ENCODE measurements at places on chromosomes 5 and 9. TPM values are rescaled to one million over a fixed set of nuclear protein-coding genes. Genes with fewer than 3 reads are reported as not detected.

- H3K4me3 ChIP-seq, result no peak overlapping the region
- no peaks in the 10 kb centered on the region for H3K27me3 ChIP-seq
- no peaks in the 10 kb centered on the region for H3K4me1 ChIP-seq
Observed at GRCh38 chr5:115372146-115372545, 75.7 kb upstream of the CCDC112 start.

DNA sequence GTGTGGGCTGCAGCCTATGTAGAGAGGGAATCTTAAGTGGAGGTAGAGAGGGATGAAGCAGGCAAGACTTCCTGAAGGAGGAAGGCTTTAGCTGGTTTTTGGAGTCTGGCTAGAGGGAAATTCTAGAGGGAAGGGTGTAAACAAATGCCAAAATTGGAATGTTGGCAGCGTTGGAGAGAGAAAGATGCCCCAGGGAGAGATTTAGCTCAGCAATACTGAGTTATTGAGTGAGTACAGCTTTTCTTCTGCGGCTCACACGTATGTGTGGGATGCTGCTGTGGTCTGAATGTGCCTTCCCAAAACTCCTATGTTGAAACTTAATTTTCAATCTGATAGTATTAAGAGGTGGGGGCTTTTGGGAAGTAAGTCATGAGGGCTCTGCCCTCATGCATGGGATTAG is 24.5 kb upstream of the GLRA1 start:
- H3K4me1 ChIP-seq, result no peaks in the 10 kb centered on the region
- H3K4me3 ChIP-seq, result no peak overlapping the region
- no peak overlapping the region for H3K27ac ChIP-seq
- H3K36me3 ChIP-seq, result no peaks in the 10 kb centered on the region
- no peak for DNase-seq

Gene GLDC
- 0.60 TPM for total RNA-seq

GRCh38 chr9:11457825-11458790 is 845.3 kb upstream of the PTPRD start:
- H3K27me3 ChIP-seq, result no peaks in the 10 kb centered on the region
- DNase-seq, result no peak
- no peaks in the 10 kb centered on the region for H3K36me3 ChIP-seq
- no peak overlapping the region for H3K4me3 ChIP-seq
- H3K27ac ChIP-seq, result no peak overlapping the region
- H3K4me1 ChIP-seq, result no peaks in the 10 kb centered on the region

Gene GMCL2
- not detected for total RNA-seq

Gene PCDHGA10
- 5.6 TPM for total RNA-seq

DNA sequence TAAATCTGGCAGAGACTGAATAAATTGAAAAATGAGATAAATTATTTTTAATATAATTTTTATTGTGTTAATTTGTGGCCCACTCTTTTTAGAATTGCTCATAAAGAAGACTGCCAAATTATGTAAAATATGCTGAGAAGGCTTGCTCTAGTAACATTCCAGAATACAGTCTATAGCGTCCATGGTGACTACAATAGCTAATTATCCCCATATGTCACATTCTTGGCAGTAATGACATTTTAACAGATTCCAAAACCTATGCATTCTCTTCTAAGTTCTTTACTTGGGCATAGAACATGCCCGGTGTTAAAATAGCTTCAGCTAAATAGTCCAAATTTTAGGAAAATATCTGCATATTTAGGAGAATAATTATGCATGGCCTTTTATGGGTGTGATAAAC is 697.0 kb upstream of the SEMA6A start:
- H3K4me3 ChIP-seq, result no peak overlapping the region
- H3K36me3 ChIP-seq, result no peaks in the 10 kb centered on the region
- no peaks in the 10 kb centered on the region for H3K27me3 ChIP-seq

Gene SLC6A19
- 0.50 TPM for total RNA-seq

DNA sequence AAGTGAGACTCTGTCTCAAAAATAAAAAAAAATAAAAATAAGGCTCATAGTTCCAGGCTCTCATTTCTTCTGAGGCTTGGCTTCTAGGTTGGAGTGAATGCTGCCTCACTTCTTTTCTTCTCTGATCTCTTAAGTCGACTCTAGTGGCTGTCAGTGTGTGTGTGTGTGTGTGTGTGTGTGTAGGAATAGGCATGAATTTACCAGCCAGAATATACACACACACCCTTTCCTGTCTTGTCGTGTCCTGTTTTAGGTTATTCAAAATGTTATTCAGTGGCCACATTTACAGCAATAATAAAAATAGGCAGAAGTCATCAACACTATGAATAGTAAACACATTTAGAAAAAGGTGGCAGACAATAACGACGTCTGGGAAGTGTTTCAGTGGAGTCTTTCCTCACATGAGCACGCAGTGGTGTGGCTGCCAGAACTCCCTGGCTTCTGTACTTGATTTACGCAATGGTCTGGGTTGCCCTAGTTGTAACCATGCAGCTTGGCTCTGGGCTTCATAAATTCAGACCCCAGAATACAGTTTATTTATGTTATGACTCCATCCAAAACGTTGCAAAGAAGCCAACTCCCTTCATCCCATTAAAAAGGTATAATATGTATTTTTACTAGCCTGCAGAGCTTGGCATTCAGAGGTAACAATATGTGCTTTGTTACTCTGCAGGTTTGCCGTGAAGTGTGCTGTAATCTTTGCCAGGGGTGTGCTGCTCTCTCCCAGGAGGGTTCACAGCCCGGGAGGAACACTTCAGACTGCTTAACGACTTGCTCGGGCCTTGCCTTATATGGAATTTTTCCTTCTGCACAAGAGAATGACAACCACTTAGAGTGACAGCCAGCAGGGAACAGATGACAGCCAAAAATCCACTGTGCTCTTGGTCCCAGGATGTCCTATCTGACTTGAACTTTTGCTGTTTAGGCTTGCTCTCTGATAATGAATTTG is 34.4 kb upstream of the PALM2AKAP2 start:
- H3K4me3 ChIP-seq, result no peak overlapping the region
- no peaks in the 10 kb centered on the region for H3K4me1 ChIP-seq
- H3K36me3 ChIP-seq, result no peaks in the 10 kb centered on the region
- DNase-seq, result no peak

- H3K27me3 ChIP-seq, result peaks cover 46% of the 10 kb centered on the region
- DNase-seq, result peak; percentile 77
- no peaks in the 10 kb centered on the region for H3K36me3 ChIP-seq
- H3K4me3 ChIP-seq, result peak overlapping the region; percentile 24
- peaks cover 42% of the 10 kb centered on the region for H3K4me1 ChIP-seq
Observed at GRCh38 chr5:373710-374602, 52.4 kb downstream of the AHRR start.

DNA sequence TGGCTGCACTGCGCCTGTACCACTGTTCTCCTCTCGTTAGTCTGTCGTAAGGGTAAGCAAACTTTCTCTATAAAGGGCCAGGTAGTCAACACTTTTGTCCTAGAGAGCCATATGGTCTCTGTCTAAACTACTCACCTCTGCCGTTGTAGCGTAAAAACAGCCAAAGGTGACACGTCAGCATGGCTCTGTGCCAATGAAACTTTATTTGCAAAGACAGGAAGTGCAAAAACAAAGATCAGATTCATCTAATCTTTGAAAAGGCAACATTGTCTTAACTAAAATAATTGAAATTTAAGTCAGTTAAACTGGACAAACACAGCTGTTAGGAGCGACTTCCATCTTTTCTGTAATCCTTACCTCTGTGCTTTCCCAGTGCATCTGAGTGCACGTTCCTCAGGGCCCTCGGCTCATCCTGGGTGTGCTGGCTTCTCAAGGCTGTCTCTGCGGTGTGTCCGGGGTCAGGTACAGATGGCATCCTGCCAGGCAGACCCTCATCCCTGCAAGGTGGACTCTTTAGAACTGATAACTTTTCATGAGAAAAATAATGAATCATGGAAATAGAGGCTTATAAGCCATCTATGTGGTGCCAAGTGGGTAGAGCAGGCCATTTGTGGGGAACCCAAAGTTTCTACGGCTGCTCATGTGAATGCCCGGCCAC is 35.2 kb upstream of the IRX4 start:
- no peak overlapping the region for H3K4me3 ChIP-seq
- no peaks in the 10 kb centered on the region for H3K4me1 ChIP-seq
- no peaks in the 10 kb centered on the region for H3K27me3 ChIP-seq
- no peaks in the 10 kb centered on the region for H3K36me3 ChIP-seq

Gene GRAMD2B
- total RNA-seq, result 28.7 TPM

Gene ELOVL7
- total RNA-seq, result 6.0 TPM

DNA sequence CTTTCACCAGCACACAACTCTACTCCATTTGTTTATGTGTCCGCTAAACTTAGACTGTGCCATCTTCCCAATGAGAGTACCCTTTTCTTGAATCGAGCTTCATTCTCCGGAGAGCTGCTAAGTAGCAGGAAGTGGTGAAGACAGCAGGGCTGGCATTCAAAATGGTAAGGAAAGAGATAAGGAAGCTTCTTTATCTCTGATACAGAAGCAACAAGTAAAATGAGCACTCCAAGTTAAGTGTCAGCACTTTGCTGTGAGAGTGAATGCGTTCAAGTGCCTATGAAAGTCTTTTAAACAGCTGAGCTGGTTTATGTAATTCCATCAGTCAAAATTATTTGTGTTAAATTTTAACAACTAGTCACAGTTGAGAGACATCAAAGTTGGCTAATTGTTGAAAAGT is 386.8 kb upstream of the PTPRD start:
- no peaks in the 10 kb centered on the region for H3K36me3 ChIP-seq
- H3K27ac ChIP-seq, result no peak overlapping the region
- no peak overlapping the region for H3K4me3 ChIP-seq
- H3K4me1 ChIP-seq, result no peaks in the 10 kb centered on the region
- no peak for DNase-seq

DNA sequence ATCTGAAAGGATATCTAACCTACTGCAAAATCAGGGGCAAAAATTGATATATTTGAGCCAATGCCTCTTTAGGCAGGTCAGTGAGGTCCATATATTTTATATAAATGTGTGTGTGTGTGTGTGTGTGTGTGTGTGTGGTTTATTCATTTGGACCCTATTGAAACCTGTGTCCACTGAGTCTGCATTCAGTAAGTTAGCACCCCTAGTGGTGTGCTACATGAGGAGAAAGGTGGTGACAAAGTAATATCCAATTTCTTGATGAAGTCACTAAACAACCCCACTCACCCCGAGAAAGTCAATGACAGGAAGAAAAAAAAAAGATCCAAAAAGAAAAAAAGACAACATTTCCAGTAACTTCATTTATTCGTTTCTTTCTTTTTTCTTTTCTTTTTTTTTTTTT is 4.1 kb downstream of the FBXW11 start:
- no peak for DNase-seq
- H3K4me1 ChIP-seq, result peaks cover 88% of the 10 kb centered on the region
- H3K27me3 ChIP-seq, result no peaks in the 10 kb centered on the region
- no peaks in the 10 kb centered on the region for H3K36me3 ChIP-seq
- no peak overlapping the region for H3K27ac ChIP-seq
- H3K4me3 ChIP-seq, result no peak overlapping the region

- DNase-seq, result no peak
- no peaks in the 10 kb centered on the region for H3K4me1 ChIP-seq
- no peaks in the 10 kb centered on the region for H3K27me3 ChIP-seq
- H3K4me3 ChIP-seq, result no peak overlapping the region
Observed at GRCh38 chr9:110707419-110707818, 38.8 kb downstream of the MUSK start.

Gene PCDHGA3
- 1.9 TPM for total RNA-seq

DNA sequence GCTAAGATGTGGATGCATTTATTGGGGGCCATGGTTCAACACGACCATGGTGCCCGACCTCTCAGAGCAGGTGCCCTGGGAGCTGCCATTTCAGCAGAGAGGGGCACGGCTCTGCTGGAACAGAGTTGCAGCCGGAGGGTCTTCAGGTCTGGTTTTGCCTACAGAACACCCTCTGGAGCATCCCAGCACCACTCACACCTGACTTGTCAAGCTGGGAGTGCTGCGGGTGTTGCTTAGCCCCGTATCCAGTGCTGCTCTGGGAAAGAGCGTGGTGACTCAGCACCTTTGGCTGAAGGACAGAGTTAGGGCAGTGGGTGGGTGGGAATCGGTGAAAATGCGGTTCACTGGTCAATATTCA is 36.5 kb upstream of the IRX4 start:
- peaks cover 24% of the 10 kb centered on the region for H3K27me3 ChIP-seq
- no peak overlapping the region for H3K27ac ChIP-seq
- no peaks in the 10 kb centered on the region for H3K36me3 ChIP-seq
- DNase-seq, result no peak
- no peak overlapping the region for H3K4me3 ChIP-seq
- H3K4me1 ChIP-seq, result no peaks in the 10 kb centered on the region

GRCh38 chr9:110892689-110893088 is 145.6 kb downstream of the LPAR1 start:
- H3K36me3 ChIP-seq, result no peaks in the 10 kb centered on the region
- no peaks in the 10 kb centered on the region for H3K4me1 ChIP-seq
- no peak overlapping the region for H3K4me3 ChIP-seq
- H3K27me3 ChIP-seq, result no peaks in the 10 kb centered on the region

DNA sequence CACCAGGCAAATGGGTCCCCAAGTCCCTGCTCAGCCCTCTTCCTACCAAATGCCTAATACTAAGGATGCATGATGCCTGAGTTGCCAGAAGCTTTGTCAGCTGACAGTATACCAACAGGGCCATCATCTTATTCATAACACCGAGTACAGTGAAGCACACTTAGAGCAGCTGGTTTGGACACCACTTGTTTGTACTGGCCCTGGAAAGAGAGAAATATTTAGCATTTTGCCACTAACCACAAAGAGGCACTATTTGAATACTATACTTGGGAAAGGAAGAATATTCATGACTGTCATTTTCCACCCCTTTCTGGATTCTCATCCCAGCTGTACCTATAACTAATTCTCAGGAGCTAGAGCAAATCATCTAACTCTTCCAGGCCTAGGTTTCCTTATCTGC is 364.4 kb upstream of the KIF2A start:
- no peak for DNase-seq
- H3K4me1 ChIP-seq, result no peaks in the 10 kb centered on the region
- no peak overlapping the region for H3K27ac ChIP-seq
- no peaks in the 10 kb centered on the region for H3K27me3 ChIP-seq

DNA sequence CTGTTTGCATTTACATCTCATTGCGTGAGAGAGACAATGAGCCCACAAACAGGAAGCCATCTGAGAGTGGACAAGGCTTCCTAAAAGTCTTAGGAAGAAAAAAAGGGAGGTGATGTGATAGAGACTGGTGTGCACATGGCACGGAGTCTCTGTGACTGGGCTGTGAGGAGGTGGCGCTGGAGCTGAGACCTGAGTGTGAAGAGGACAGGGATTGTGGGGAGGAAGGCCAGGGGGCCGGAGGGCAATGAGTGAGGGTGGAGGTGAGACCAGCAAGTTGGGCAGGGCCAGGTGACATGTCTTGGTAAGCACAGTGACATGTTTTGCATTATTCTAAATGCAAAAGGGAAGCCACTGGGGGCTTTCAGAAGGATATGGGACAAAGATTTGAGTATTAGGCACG is 45.0 kb downstream of the TSPAN17 start:
- H3K27me3 ChIP-seq, result peaks cover 40% of the 10 kb centered on the region
- no peaks in the 10 kb centered on the region for H3K4me1 ChIP-seq
- H3K27ac ChIP-seq, result no peak overlapping the region
- no peak for DNase-seq
- no peak overlapping the region for H3K4me3 ChIP-seq

Gene C9orf153
- total RNA-seq, result 0.30 TPM

Gene ABLIM3
- 22.0 TPM for total RNA-seq

GRCh38 chr9:127897193-127897692 is 2.2 kb downstream of the ST6GALNAC6 start:
- peaks cover 78% of the 10 kb centered on the region for H3K4me1 ChIP-seq
- peaks cover 8% of the 10 kb centered on the region for H3K36me3 ChIP-seq
- peak overlapping the region; percentile 92 for H3K27ac ChIP-seq
- peak overlapping the region; percentile 76 for H3K4me3 ChIP-seq
- H3K27me3 ChIP-seq, result no peaks in the 10 kb centered on the region
